ENCODE measurements at places on chromosomes 12 and 14.

DNA sequence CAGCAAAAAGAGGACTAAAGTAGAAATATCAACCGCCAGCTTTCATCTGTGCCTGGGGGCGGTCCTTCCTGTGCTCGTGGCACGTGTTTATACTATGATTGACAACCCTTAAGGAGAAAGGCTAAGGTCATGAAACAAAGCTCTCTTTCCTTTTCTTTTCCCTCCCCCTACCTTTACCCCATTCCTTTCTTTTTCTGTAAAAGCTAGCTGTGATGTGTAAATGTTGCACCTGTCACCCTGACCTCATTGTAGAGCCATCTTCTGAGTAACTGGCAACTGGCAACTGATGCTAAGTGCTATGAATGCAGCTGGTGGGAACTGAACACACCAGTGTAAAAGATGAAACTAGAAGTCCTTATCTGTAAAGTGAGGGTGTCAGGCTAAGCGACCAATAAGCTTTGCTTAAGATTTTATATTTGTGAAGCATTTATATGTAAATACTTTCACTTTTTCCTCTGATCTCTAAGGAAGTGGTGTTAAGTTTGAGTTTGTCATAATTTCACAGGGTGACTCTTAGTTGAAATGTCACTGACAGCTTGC is 102.8 kb upstream of the BCAT1 start:
- no peak for DNase-seq

GRCh38 chr14:83632375-83632774 is 1897.6 kb upstream of the FLRT2 start:
- DNase-seq = no peak

GRCh38 chr14:99384450-99385417 is 95.9 kb downstream of the SETD3 start:
- DNase-seq = no peak

GRCh38 chr14:56412468-56413434 is 166.8 kb upstream of the TMEM260 start:
- no peak for DNase-seq

DNA sequence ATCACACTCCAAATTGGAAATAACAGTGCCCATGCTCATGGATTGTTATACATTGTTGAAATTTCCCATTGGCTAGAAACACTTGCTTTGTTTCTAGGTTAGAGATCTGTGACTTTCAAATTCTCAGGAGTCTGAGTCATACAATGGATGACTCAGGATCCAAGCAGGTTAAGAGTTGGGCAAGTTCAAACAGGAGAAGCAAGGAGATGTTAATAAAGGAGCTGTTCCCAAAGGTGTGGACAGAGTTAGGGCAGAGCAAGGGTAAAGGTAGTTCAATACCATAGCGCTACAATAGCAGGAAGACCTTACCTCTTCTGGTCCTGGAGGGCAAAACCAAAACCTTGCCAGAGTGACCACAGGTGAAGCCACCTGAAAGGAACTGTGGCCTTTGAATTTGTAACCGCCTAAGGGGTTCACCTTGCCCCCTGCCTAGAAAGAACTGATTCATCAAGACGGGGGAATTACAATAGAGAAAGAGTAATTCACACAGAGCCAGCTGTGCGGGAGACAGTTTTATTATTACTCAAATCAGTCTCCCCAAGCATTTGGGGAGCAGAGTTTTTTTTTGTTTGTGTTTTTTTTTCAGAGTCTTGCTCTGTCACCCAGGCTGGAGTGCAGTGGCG is 4.2 kb upstream of the AMN1 start:
- DNase-seq = peak; percentile 80

DNA sequence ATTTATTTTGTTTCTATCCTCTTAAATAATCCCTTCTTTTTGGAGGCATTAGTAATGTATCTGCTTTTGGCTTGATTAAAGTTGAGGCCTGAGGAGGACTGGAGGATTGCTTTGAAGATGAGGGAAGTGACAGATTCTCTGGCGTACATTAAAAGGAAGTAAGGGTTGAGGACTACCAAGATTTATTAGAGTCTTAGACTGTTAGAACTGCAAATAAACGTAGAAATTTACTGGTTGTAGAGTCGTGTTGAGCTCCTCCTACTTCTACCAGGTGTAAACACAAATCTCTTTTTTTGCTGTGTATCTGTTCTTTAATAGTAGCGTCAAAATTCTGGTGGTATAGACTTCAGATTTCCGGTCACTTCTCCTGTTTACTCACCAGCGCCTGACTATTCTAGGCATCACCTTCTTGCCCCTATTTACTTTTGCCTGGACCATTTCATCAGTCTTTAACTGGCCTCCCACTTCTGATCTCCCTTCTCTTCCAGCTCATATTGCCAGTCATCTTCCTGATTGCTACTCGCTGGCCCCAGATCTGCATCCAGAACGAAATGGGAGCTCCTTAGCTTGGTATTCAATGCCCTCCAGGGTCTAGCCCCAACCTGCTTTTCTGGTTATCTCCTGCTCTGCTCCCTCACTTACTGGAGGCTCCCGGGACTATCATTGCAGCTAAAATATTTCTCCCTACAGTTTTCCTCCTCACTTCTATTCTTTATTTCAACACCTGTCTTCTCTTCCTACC is 8.4 kb upstream of the EID3 start:
- DNase-seq = no peak

DNA sequence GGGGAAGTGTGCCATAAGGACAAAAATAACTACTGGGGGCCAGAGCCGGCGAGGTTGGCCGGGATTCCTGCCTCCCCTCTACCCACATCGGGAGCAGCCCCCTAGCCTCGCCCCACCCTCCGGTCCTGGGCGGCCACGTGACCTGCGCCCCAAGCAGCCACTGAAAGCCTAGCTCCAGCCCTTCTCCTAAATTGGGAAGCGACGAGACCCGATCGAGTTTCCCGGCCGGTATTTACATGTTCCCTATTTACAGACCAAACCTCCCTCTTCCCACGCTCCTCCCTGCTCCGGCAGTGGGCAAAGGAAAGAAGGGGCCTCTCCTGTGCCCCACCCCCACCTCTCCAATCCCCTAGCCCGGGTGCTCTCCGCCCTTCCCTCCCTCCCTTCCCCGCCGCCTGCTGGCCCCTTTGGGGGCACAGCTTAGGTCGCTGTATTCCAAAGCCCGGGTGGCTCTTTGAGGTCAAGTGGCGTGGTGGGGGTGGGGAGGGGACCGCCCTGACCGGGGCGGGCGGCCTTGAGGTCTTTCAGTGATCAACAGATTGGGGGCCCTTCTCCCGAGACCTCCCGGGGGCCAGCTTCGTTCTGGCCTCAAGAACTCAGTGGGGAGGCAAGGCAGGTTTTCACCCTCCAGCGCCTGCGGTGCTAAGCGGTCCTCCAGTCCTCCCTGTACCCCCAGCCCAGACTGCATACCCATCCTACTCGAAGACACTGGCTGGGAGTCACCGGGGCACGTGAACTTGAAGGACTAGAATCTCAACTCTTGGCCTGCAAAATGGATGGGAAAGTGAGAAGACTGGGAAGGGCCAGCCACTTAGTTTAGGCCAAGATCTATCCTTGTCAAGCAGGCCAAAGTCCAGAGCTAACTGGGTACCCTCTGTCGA is 6.3 kb upstream of the CTDSP2 start:
- DNase-seq = no peak

GRCh38 chr12:114976959-114977358 is 293.0 kb upstream of the TBX3 start:
- no peak for DNase-seq

GRCh38 chr12:754473-754820 is 2.1 kb downstream of the WNK1 start:
- no peak for DNase-seq

- no peak for DNase-seq
Observed at GRCh38 chr14:34569750-34570149, 30.2 kb upstream of the EAPP start.

- no peak for DNase-seq
Observed at GRCh38 chr12:123109319-123109772, 41.5 kb downstream of the PITPNM2 start.
